Pons (tissue), 1 donor: ENCODE measurements at places on chromosomes 13 and 19.
A peak's percentile ranks its signal among the peaks of the same experiment; 100 is the strongest.

- DNase-seq, result no peak
Measured at GRCh38 chr19:2207991-2208860, 27.9 kb downstream of the PLEKHJ1 start.

GRCh38 chr13:46343279-46343994, 43.6 kb downstream of the RUBCNL start:
- DNase-seq, result no peak

GRCh38 chr19:12689581-12690216, 1.9 kb downstream of the GNG14 start:
- DNase-seq, result no peak

DNA sequence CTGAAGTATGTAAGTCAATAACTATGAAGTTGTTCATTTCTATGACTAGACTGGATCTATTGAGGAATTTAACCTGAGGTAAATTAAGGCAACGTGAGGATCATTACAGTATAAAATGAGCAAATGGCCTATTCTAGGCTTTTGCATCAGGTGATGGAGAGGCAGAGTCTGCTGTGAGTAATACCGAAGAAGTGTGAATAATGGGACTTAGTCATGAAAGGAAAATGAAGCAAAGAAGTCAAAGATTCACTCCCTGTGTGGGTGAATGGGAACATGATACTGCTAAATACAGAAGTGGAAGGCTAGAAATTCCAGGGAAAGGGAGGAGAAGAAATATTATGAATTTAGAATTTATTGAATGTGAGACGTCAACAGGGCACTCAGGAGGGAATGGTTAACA, 774.1 kb downstream of the LIG4 start:
- DNase-seq, result no peak

DNA sequence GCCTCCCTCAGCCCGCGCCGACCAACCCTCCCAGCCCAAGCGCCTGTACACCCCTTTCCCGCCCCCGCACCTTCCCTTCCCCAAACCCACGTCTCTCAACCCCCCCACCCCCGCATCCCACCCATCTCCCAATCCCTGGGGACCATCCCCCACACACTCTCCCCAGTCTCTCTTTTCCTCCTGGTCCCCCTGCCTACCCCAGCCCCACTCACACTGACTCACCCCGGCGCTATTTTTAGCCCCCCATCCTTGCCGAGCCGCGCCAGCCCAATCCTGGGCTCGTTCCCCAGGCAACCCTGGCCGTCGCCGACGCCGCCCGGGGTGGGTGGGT, 11.7 kb downstream of the CIC start:
- no peak for DNase-seq

- DNase-seq, result no peak
Measured at GRCh38 chr13:48222358-48223301, 10.4 kb upstream of the ITM2B start.

DNA sequence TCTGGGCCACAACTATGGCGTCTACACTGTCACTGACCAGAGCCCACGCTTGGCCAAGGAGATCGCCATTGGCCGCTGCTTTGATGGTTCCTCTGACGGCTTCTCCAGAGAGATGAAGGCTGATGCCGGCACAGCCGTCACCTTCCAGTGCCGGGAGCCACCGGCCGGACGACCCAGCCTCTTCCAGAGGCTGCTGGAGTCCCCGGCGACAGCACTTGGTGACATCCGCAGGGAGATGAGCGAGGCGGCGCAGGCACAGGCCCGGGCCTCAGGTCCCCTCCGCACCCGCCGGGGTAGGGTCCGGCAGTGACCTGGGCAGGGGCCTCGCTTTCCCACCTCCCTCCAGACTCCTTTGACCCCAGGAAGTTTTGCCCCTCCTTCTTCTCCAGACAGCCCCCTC, 7.6 kb downstream of the CILP2 start:
- no peak for DNase-seq

- DNase-seq, result no peak
Measured at GRCh38 chr13:43127827-43128226, 104.4 kb downstream of the DNAJC15 start.

DNA sequence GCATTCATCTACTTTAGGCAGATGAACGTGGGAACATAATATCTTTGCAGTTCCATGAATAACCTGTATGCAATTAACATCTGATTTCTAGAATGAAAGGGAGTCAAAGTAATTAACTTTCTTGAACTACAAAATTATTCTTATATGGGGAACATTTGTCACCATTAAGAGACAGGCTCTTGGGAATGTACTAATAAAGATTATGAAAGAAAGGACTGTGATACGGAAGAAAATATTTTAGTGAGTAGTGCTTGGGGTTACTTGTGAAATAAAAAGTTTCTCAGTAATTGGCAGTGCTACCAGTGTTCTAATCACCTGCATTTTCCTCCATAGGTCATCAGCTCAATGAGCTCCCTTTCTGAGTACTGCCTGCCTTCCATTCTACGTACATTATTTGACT, 85.4 kb downstream of the FRY start:
- DNase-seq, result no peak

- DNase-seq, result no peak
Measured at GRCh38 chr19:3073931-3074595, 11.8 kb upstream of the TLE5 start.

DNA sequence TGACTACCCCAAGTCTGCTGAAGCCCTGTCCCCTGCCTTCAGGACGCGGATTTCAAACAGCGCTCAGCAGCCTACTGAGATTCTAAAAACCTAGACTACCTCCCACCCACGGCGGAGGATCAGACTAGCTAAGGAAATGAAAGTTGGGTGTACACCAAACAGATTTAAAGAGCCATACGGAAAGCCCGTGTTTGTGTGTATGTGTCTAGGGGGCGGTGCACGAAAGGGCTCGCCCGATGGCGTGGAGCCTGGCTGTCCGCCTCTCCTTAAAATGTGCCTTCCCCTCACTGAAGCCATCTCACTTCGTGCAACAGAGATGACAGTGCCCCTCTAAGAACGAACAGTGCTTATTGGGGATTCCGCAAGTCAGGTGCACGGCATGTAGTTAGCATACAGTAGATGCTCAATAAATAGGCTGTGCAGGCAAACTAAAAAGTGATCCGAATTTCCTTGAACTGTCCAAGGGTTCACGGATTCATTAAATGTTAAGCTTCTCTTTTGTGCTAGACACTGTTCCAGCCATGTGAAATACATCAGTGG, 639 bp downstream of the LENG1 start:
- peak; percentile 24 for DNase-seq

- no peak for DNase-seq
Measured at GRCh38 chr13:21060338-21061028, 903 bp downstream of the LATS2 start.

DNA sequence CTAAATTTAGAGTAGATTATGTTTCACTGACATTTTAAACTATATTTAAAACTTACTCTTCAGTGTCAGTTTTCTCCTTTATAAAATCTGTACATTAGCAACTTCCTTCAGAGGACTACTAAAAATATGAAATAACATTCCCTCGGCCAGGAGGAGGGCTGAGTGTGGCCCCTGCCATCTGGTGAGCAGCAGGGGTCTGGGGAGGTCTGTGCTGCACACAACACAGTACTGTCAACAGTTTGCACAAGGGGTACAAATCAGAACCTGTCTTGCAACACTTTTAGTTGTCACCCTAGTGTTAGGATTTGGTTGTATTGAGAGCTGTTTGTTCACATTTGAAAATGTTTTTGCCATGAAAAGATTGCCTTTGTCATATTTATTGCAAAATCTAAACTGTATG, 48.9 kb downstream of the TPP2 start:
- no peak for DNase-seq

GRCh38 chr13:36992362-36992761, 6.8 kb downstream of the ALG5 start:
- no peak for DNase-seq

DNA sequence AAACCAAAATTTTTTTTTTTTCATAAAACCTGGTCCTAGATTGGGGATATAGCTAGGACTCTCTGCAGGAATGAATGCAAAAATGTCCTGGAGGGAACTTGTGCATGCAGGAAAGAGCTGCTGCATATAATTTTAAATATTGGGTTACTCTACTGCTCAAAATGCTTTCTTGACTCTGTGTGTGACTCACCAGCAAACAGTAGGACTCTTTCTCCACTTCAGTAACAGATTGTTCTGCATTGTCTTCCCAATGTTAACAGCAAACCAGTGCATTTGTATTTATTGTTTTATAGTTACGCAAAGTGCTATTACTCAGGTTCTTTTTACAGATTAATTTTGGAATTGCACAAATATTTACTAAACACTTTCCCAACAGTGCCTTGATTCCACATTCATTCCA, 163.7 kb upstream of the KL start:
- no peak for DNase-seq
